D721Med (cell line): ENCODE measurements at places on chromosomes 6 and 20.

DNA sequence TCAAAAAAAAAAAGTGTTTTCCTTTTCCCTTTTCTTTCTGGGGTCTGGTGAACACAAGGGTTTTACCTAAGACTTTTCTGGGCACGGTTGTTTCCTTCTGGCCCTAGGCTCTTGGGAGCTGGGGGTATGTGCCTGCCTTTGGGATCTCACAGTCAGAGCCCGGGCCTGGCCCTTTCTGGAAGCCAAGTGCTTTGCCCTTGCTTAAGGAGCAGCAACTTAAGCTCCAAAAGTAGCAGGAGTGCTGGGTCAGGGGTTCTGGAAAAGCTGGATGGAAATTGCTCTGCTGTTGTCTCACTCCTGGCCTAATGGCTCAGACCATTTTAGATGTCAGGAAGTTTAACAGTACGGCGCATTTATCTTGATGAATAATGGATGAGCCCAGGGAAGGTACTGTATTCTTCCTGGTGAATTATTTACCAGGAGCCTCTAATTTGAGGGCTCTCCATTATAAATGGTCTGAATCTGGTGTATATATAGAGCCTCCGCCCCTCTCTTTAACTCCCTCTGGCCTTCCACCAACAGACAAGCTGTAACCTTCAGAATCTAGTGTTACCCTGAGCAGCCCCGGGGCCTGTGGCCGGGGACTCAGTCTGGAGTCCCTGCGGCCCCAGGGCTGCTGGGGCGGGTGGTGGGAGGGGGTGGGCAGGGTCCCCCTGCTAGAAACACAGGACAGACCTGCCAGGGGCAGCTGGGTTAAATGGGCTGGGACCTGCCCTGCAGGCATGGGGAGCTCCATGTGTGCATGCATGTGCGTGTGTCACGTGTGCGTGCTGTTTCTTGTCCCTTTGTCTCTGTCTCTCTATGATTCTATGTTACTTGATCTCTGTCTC is 37.5 kb downstream of the PTK7 start:
- no peak for DNase-seq

- no peak for DNase-seq
Observed at GRCh38 chr6:36949636-36950035, 4.9 kb upstream of the PI16 start.

DNA sequence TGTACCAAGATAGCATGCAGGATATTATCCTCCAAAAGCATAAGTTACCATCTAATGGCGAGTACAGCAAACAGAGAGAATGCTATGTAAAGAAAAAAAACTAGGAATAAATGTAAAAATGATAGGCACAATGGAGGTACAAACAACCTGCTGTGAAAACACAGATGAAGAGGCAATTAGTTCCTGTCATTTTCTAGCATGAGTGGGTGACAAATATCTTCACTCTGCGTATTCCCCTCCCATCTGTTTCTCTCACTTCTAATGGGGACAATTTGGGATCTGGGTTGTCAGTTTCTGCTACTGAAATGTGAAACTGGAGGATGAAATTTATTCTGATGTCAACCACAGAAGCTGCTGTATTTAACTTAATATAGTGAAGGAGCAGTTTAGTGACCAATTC is 11.7 kb upstream of the PTPRK start:
- no peak for DNase-seq

DNA sequence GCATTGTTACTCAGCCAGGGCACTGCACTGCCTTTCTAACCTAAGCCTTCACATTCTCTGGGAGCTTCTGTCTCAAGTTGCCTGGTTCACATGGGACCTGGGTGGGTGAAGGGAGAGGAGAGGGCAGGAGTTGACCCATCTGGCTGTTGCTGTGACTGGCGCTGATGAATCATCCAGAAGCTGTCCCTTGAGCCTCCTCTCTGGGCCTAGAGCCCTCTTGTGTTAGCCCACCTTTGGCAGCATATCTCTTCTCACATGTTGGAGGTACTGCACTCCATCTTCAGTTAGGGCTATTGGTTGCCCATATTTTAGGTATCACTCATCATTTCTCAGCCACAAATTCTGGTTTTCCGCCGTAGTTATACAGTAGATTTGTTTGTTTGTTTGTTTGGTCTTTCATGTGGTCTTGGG is 19.8 kb downstream of the XRN2 start:
- no peak for DNase-seq

GRCh38 chr6:72911463-72912155 is 289.7 kb downstream of the KCNQ5 start:
- no peak for DNase-seq

DNA sequence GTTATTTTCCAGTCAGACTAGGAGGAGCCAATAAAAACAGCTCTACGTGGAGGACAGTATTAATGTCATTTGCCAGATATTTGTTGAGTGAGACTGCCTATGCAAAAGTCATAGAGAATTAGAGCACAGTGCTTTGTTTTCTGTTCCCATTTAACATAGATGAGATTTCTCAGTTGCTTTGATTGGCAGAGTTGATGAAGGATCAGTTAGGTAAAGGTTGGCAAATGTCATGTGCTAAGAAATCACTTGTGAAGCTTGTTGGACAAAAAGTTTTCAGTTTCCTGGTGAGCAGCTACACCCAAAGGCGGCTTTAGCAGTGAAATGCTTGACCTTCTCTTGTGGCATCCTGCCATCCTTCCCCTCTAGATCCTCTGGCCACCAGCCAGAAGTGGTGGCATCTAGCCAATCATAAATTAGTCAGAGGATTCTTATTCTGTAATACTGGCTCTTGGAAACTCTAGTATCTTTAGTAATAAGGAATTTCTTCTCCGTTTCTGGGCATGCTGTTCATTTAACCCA is 37.0 kb downstream of the BCKDHB start:
- DNase-seq, result no peak

GRCh38 chr6:122995921-122996793 is at the start of gene CLVS2:
Gene CLVS2, plus strand, starts transcription at chr6:122996235. Its CDS starts 1,543 bp downstream, at chr6:122997778.
- peak; percentile 28 for DNase-seq

- DNase-seq, result no peak
Observed at GRCh38 chr6:32941214-32941768, 463 bp upstream of the HLA-DMB start.

GRCh38 chr6:37845026-37845911 is 25.7 kb downstream of the ZFAND3 start:
- no peak for DNase-seq

- DNase-seq, result peak; percentile 69
Observed at GRCh38 chr20:38894091-38894847, 31.9 kb upstream of the FAM83D start.

DNA sequence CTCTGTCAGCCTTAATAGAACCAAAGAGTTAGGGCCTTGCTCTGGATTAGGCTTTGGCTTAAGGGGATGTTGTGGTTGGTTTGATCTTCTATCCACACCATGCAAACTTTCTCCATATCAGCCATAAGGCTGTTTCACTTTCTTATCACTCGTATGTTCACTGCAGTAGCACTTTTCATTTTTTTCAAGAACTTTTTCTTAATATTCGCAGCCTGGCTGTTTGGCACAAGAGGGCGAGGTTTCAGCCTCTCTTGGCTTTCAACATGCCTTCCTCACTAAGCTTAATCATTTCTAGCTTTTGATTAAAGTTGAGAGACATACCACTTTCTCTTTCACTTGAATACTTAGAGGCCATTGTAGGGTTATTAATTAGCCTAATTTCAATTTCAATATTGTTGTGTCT is 193.1 kb downstream of the NRN1 start:
- DNase-seq, result no peak

GRCh38 chr6:140441256-140441655 is 1066.8 kb upstream of the CITED2 start:
- DNase-seq, result no peak

DNA sequence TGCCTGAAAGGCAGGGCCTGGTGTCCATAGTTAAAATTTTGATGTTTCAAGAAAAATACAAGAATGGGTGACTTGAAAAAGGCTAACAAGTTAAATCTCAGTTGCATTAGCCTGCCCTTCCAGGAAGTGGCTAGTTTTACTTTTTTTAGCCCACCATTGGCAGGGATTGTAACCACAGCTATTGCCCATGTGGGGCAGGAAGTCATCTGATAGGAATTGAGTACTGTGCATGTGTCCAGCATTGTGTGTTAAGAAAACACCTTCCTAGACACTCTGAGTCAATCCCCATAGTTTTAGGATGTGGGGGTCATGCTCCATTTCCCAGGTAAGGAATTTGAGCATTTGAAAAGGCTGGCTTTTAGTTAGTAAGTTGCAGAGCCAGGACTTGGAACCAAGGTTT is 26.9 kb downstream of the LYRM2 start:
- no peak for DNase-seq

GRCh38 chr6:86685230-86685797 is 252.0 kb upstream of the HTR1E start:
- DNase-seq, result no peak

DNA sequence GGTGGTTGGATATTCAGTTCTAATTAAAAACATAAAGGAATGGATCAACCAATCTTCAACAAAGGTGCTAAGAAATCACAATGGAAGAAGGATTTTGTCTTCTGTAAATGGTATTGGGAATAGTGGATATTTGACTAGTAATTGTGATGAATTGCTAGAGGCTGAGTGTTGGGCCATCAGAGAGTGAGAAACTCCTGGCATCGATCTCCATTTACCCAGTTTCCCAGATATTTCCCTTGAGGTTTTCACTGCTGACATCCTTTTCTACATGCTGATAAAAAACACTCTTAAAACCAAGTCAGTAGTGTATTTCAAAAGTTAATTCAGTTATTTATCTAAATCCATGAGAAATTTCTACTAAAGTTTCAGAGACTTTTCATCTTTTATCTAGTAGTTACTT is 40.4 kb upstream of the COL10A1 start:
- no peak for DNase-seq
